HEK293T (cell line): ENCODE measurements at places on chromosomes 11 and 22.
A peak's percentile ranks its signal among the peaks of the same experiment; 100 is the strongest.

DNA sequence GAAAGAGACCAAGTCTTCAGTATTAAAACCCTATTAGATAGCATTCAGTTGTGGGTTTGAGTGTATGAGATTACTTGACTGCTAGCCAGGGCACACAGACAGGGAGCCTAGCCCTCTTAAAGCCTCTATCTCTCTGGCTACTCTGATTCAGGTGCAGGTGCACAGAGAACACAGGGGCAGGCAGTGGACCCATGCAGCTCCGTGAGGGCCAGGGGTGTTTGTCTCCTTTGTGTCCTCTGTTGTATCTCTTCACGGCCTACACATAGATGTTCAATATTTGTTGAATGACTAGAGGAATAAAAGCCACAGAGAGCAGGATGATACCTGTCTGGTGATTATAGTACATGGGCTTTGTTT, 21.5 kb upstream of the AIFM3 start:
- DNase-seq = no peak

DNA sequence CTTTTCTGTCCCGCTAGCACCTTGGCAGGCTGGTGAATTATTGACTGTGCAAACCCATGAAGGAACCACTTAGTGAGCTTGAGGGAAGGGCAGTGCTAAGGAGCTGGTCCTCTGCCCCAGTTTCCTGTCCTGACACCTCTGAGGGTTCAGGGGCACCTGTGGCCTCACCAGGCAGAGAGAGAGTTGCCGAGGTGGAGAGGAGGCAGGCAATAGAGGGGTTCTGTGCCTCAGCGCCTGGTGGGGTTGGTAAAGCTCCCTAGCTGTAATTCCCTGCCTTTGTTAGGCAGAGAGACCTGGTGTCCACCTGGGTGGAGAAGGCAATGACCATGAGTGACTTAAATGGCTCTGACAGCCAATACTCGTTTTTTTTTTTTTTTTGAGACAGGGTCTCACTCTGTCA, 36.3 kb downstream of the YWHAH start:
- DNase-seq = no peak

DNA sequence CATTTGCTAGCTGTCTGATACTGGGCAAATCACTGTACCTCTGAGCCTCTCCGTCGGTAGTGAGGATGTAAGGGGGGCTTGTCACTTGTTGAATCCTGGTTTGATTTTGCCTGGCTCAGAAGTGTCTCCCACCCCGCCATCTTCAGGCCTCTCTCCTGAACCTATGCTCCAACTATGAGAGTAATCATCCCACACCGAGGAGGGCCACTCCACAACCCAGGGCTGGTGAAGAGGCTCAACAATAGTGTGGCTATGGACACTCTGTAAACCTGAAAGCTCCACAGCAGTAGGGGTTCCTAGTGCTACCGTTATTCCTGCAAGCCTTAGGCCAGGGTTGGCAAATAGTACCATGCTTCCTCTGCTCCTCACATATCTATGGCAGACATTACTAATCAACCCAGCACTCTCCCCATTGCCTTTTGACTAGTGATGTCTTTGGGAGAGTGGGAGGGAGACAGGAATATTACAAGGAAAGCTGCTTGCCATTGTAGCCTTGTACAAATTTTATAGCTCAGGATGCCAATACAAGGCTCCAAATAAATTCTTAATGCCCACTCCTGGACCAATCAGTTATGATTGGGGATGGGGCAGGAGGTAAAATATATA, 134.0 kb upstream of the TEAD1 start:
- no peak for DNase-seq

DNA sequence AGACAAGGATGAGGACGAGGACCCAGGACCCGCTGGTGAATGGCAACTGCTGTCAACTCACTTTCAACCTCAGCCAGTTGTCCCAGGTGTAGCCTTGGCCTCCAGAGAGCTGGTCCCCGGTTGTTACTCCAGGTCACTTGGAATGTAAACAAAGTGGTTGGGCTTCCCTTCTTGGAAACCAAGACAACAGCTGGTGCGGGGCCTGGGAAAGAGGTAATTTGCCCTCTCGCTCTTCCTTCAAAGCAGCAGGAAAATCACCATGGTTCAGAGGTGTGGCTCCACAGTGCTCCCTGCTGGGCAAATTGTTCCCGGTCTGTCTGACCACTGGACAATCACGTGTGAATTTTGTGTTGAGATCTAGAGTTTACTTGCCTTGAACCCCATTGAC, 15.0 kb downstream of the SLC1A2 start:
- peak; percentile 49 for DNase-seq

GRCh38 chr11:17745023-17745772, 10.6 kb downstream of the KCNC1 start:
- no peak for DNase-seq

DNA sequence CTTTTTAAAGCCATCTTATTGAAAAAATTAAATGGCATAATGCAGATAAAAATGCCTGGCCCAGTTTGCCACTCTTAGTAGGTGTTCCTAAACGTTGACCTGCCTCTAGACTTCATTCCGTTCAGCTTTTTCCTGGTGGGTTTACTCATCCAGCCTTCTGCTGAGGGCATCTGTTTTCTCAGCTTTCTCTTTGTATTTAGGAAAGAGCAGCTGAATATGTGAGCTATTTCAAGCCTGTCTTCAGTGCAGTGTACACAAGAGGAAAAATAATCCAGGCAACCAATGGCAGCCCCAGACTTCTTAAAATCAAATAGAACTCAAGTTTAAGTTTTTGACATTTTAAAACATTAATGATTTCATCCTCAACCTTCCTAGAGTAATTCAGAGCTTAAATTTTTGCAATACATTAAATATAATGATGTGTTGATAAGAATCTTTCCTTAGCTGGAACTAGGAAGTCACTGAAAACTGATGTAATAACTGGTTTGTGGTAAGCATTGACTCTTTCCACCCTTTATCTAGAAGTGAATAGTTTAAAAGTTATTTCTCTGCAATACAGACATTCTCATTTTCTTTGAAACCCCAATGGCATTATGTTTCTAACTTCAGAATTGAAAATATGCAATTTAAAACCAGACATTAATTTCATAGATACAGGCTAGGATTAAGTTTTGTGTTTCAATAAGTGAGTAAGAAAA, 165.4 kb downstream of the AASDHPPT start:
- no peak for DNase-seq
